ENCODE measurements at places on chromosomes 1 and 21.

GRCh38 chr1:190289897-190290296 is 187.8 kb downstream of the BRINP3 start:
- DNase-seq = no peak

- peak; percentile 49 for DNase-seq
These were observed 262.0 kb downstream of the TNR start for GRCh38 chr1:175481126-175482070.

GRCh38 chr1:230940848-230941247 is 37.8 kb downstream of the TTC13 start:
- no peak for DNase-seq

DNA sequence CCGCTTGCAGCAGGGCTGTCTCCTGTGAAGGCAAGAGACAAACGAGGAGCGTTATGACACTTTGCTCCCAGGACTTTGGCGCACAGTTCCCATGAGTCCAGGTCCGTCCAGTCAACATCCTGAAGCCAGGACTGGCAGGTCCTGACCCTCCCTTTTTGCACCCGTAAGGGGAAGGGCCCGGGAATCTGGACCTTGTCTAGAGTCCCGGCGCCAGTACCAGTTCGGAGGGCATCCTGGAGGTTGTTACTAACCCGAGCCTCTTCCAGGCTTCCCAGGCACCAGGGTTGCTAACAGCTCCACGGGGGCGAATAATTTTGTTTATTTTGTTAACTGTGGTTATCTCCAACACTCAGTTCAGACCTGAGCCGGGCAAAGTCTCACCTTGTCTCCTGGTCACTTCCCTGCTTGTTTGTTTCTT is 682 bp upstream of the RWDD3 start:
- DNase-seq = peak; percentile 54

DNA sequence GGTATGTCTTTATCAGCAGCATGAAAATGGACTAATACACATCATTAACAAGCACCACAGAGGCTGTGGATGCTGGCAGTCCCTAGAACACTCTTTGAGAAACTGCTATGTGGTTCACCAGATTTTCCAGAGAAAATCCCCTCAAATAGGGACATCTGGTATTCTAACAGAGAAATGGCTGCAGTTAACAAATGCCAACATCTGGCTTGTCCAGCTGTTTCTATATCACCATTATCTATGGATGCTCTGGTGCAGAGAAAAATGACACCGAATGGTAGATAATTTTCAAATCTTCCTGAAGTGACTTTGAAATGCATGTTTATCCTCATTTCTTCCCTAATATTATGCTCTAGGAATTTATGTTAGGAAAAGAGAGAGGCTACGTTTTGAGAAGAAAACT is 403.5 kb upstream of the PROX1 start:
- no peak for DNase-seq

DNA sequence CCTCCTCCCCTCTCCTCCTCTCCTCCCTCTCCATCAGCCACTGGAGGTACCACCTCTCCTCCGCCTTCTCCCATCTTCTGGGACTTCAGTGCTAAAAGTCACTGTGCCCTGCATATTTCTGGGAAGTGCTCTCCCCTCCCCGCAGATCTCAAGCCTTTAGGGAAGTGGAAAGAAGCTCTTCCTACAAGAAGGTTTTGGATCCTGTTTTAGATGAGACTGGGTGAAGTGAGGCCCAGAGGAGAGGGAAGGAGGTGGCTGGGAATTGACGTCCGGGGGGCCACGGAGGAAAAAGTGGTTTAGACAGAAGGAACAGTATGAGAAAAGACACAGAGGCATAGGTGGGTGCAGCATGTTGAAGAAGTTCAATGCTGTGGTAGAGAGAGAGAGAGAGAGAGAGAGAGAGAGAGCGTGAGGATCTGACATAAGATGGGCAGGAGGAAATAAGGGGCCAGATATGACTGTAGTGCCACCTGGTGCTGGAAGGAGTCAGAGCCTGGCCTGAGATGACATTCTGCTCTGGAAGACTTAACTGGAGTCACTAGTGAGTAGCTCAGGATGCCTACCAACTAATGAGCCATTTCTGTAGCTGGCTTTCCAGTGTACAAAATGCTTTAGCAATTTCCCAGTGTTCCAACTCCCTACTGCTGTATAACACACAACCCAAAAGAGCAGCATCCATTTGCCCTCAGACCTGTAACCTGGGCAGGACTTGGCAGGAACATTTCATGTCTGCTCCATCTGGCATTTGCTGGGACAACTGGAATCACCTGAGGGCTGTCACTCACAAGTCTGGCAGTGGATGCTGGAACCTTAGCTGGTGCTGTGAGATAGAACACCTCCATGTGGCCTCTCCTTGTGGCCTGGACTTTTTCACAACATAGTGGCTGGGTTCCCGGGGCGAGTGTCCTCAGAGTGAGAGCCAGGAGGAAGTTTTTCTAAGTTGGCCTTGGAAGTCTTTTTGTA is 16.6 kb upstream of the ZSCAN20 start:
- DNase-seq = peak; percentile 87

DNA sequence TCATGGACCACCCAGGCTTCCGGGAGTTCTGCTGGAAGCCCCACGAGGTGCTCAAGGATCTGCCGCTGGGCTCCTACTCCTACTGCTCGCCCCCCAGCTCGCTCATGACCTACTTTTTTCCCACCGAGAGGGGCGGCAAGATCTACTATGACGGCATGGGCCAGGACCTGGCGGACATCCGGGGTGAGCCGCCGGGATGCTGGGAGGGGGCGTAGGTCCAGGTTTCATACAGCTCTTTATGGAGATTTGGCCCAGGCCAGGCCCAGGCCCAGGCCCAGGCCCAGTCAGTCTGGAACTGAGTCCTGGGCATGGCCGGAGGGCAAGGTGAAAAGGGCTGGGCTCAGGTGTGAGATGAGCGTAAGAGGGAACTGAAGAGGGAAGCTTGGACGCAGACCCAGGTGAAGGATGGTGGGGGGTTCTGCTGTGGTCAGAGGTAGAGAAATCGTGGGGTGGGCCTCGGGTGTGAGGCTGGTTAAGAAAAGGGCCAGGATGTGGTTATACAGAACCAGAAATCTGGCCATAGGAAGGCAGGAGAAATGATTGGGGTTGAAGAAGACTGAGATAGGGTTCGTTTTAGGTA is 23.0 kb downstream of the DISP3 start:
- DNase-seq = no peak

DNA sequence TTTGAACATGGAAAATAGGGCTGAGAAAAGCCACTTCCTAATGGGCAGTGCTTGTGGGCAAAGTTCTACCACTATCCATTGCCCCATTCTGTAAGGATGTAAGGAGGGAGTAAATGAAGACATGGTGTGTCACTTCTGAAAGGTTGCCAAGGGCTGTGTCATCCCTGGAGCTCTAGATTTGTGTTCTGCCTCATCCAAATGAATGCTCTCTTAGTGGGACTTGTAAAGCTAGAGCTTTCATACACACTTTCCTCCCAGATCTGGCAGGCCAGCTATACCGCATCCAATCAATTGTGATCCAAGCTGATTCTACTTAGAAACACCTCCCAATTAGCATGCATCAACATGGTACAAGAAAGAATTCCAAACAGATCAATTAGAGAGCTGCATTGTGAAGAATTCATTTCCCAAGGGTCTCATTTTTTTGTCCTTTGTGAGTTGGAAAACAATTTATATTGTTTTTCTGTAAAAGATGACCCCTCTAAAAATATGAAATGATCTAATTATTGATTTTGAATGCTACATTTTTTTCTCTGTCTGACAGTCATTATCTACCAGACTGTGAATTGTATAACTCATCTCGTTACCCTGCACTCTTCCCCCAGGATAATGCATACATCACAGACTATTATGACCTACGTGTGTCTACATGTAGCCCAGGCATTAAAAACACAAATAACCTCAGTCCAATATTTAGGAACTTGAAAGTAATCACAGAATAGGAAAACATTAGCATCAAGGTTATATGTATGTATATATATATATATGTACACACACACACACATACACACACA is 117.1 kb upstream of the DUSP10 start:
- peak; percentile 1 for DNase-seq

DNA sequence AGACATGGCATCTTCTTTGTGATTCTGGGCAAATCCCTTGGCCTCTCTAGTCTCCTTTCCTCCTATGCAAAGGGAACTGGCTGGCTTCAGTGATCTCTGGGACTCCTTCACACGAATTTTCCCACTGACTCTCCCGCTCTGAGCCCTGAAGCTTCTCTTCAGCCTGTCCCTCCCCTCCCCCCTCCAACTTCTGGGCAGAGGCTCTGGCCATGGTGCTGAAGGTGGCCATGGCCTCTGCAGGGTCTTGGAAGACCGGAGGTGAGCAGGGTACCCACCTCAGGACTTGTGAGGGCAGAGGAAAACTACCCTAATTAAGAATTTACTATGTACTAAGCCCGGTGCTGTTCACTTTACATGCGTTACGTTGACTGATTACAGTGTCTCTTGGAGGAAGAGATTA is 29.4 kb upstream of the POU3F1 start:
- no peak for DNase-seq

DNA sequence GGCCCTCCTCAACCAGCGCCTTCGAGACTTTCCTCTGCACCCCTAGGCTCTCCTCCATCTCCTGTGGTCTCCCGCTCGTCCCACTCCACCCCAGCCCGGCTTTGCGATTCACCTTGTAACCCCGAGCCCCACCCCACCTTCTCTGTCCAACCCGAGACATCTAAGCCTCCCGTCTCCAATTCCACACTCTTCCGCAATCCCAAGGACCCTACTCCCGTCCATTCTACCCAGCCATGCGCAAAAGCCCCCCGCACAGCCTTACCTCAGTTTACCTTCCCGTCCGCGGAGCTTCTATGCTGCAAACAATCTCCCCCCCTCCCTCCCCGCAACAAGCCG is 174 bp downstream of the SH3BP5L start:
- no peak for DNase-seq

DNA sequence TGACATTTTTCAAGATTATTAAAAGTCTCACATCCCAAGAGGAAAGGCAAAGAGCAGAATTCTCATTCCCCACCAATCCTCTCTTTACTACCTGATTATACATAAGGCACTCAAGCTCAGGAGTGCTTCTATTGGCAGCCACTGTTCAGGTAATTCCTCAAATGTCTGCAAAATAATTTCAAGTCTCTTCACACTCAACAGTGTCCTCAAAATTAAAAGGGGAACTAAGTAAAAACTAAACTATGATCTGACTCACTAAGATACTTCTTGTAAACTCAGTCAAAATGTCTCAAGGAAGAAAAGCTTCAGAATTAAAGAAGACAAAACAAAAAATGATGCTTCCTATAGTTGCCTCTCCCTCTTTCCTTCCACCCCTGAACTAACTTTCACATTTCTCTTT is 135.6 kb downstream of the GPATCH2 start:
- DNase-seq = no peak

- DNase-seq = no peak
These were observed 135.3 kb downstream of the ADGRL4 start for GRCh38 chr1:78871249-78871648.

GRCh38 chr1:40389322-40389803 is 15.8 kb downstream of the SMAP2 start:
- no peak for DNase-seq

GRCh38 chr1:187042538-187042937 is 213.8 kb downstream of the PLA2G4A start:
- no peak for DNase-seq

GRCh38 chr1:153774026-153774595 is 1.1 kb upstream of the SLC27A3 start:
- DNase-seq = no peak

GRCh38 chr1:156119503-156120209 is 5.1 kb downstream of the LMNA start:
- DNase-seq = no peak

DNA sequence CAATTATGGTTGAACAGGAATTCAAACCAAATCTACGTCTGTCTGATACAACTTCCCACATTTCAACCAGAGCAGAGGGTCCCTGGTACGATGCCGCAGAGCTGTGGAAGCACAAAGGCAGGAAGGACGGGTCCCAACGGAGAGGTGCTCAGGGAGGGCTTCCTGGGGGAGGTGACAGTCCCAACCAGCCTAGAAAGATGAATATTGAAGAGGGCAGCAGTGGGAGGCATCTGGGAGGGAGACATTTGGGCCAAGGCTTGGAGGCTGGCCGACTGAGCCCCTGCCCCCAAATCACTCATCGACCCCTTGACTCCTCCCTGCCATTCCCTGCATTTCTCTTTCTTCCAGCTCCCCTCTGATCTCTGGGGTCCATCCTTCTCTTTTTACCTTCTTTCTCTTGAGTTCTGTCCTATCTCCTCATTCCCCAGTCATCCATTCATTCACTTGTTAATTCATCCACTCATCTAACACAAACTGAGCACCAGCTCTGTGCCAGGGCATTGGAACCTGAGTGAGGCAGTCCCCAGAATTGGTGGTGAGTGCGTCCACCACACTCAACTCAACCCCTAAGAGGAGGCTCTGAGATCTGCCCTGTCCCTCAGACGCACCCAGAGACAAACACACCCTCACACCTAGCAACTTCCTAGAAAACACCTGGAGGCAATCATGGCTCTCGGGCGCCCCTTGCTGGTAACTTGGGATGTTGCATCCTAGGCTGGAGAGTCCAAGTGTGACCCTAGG is 13.2 kb upstream of the CELA3B start:
- peak; percentile 65 for DNase-seq

DNA sequence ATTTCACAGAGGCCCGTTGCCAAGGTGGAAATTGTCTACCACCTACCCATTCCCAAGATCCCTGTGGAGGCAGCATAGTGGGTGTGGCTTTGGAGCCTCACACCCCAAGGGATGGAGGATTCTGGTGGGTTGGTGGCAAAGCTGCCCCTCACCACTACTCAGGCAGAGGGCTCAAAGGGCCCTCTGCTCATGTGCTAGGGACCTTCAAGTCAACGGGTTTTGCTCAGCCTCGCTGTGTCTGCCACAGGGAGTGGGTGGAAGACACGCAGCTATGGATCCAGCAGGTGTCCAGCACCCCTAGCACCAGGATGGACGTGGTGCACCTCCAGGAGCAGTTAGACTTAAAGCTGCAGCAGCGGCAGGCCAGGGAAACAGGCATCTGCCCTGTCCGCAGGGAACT is 2.3 kb downstream of the DNALI1 start:
- DNase-seq = no peak

DNA sequence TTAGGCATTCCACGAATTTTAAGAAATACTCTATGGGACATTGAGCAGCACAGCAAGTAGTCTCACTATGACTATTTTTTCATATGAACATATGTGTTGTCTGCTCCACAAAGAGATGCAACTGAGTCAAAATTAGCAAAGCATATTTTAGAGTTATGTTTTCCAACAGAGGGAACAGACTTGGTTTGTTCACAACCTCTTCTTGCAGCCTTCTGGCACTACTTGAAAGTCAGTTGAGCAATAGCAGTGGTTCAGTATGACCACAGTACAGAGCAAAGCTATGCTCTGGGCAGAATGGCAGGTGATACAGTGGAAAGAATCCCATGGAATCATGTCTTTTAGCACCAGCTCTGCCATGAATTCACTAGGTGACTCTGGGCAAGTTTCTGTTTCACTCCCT is 5.2 kb downstream of the CCN1 start:
- DNase-seq = peak; percentile 9

All from G401 (cell line).